ENCODE measurements at places on chromosomes 5 and 9.
A peak's percentile ranks its signal among the peaks of the same experiment; 100 is the strongest.

- no peak for DNase-seq
Measured at GRCh38 chr5:34543687-34544086, 112.4 kb upstream of the RAI14 start.

DNA sequence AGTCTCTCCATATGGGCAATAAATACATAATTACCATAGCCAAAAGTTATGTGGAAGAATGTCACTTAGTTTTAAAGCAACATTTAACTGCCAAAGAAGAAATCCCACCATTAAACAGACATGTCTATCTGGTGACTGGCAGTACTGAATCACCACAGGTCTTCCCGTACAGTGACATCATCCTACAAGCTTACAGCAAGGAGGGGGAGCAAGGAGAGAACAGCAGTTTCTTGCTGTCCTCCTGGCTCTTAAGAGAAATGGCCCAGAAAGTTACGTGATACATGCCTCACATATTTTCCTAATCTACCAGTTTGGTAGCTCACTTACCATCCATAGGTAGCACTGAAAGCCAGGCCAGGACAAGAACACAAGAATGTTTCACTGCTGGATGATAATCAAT, 671.0 kb downstream of the DMRTA1 start:
- DNase-seq, result no peak

- no peak for DNase-seq
Measured at GRCh38 chr5:168424594-168425323, 61.5 kb upstream of the RARS1 start.

DNA sequence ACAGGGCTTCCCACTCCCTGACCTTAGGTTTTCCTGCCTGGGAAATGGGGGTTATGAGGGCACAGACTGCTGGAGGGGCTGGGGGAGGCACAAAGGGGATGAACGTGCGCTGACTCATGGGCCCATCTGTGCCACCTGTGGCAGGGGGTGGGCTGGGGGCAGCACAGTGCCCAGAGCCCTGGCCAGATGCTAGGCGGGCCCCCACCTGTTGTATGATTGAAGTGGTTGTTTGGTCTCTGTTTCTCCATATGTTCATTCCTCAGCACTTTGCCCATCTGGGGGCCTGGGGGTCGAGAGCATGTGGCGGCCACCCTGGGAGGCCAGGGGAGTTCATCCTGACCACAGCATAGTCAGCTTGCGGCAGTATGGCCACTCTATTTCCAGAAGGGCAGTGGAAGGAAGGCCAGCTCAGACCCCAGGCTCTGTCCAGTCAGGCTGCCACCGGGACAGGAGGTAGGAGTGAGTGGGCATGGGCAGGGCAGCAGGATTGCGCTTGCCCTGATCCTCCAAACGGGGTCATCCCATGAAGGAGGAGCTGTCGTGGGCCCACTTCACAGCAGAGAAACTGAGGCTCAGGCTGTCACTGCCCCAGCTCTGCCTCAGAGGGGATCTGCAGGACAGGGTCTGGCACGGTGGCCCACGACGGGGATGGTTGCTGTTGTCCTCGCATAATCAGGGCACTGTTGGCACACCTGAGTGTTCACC, 841 bp upstream of the NINJ1 start:
- no peak for DNase-seq

DNA sequence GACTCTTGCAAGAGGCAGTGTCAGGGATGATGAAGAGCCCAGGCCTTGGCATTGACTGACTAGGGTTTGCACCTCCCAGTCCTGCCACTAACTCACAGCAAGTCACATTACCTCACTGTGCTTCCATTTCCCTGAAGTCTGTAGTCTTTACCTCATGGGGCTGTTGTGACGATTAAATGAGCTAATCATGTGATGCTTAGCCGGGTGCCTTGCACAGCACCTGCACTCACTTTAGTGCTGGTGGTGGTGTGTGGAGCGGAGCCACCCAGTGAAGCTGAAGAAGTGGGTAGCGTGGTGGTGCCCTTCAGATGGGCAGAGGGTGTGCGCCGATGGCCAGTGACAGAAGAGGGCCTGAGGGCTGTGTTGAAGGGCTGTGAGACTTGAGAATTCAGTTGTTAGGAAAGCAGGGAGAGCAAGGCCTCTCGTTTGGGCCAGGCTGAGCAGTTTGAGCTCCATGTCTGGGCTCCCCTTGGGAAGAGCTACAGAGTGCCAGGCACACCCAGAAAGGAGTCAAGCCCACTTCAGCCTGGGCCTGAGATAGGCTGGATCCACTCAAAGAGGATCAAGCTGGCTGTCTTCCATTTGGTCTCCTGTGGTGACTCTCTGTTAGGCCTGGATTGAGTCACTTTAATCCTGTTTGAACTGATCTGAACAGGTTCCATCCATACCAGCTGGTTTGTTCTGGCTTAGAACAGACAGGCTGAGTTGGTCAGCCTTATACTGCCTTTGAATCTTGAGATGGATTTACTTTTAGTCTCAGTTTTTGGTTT, 42.5 kb downstream of the RALGPS1 start:
- DNase-seq, result no peak

DNA sequence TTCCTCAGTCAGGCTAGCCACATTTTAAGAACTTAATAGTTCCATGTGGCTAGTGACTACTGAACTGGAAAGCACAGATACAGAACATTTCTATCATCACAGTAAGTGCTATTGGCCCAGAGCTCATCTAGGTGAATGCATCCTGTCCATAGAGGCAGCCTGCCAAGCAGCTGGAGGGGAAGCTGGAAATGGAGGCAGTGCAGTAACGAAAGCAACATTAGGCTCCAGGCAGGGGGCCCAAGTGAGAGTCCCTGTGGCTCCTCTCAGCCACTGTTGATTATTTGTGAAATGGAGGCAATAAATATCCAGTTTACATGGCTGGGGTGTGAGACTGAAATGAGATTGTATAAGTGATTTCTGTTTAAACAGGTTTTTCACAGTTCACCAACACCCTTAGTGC, 227.2 kb upstream of the KLF9 start:
- no peak for DNase-seq

- DNase-seq, result no peak
Measured at GRCh38 chr9:6944093-6944551, 186.3 kb downstream of the KDM4C start.

DNA sequence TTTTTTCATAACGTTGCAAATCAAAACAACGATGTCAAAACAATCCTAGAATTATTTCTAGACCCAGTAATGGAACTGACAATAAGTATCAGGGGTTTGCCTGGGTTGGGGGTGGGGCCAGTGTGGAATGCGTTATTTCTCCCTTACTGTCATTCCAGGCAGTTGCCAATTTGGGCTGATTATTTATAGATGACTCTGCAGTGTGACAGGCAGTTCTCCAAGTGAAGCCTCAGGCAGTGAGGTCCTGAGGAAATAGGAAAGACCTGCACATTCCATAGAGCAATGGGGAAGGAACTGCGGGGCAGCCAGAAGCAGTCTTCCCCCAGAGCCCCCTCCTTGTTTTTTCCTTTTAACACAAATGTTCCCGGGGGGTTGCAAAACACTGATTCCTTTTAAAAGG, 179.0 kb downstream of the YTHDC2 start:
- no peak for DNase-seq

- DNase-seq, result no peak
Measured at GRCh38 chr9:107755246-107755645, 265.7 kb upstream of the KLF4 start.

- DNase-seq, result no peak
Measured at GRCh38 chr5:117748336-117748735, 1173.7 kb upstream of the SEMA6A start.

- no peak for DNase-seq
Measured at GRCh38 chr5:65623482-65623881, 651 bp downstream of the TRIM23 start.

- no peak for DNase-seq
Measured at GRCh38 chr9:90822866-90823265, 21.2 kb downstream of the SYK start.

GRCh38 chr5:172758077-172758833, 12.7 kb downstream of the DUSP1 start:
- DNase-seq, result peak; percentile 84

GRCh38 chr9:87065981-87066380, 118.7 kb upstream of the GAS1 start:
- no peak for DNase-seq

DNA sequence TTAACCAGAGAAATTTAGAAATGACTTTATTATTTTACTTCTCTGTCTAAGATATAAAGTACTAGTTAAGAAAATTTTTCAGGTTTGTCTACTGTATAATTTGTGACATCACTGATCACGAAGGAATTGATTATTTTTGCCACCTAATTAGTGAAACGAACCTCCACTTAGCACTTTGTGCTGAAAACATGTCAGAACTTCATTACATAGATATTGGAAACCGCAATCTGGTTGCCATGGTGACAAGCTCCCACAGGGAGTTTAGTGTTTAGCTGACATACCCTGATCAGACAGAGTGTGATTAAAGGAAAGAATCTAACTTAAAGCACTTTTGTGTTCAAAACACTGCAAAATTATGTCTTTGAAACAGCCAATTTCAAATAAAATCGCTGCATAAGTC, 668.4 kb upstream of the CCNG1 start:
- DNase-seq, result no peak

GRCh38 chr5:133824661-133825254, 143.7 kb downstream of the C5orf15 start:
- DNase-seq, result peak; percentile 51
